ENCODE measurements at places on chromosomes 11 and 22.

DNA sequence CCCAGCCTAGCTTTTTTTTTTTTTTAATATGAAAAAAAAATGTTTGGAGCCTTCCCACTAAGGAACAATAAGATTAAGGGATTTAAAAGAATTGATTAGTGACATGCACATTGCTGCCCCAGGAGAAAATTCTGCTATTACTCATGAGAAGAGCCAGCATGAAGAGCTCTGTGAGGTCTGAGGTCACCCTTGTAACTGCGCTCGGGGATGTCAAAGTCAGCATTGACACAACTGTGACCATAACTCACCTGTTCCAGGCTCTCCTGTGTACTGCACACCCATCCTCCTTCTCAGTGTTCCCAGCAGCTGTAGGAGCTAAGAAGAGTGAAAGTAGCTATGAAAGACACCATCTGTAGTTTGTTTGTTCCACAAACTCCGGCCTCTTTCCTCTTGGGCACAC is 109.8 kb upstream of the FGF3 start:
- no peak for DNase-seq

DNA sequence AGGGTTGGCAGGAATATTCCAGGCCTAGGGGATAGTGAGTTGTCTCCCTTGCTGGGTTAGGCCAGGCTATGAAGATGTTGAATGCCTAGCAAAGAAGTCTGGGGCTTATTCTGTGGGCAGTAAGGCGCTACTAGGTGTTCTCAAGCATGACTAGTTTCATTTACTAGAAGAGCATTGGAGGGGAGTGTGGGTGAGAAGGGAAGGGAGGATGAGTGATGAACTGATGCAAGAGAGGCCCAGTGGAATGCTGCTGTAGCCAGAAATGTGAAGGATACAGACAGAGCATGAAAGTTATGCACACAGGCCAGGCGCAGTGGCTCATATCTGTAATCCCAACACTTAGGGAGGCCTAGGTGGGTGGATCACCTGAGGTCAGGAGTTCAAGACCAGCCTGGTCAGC is 33.5 kb downstream of the POU2F3 start:
- no peak for DNase-seq

DNA sequence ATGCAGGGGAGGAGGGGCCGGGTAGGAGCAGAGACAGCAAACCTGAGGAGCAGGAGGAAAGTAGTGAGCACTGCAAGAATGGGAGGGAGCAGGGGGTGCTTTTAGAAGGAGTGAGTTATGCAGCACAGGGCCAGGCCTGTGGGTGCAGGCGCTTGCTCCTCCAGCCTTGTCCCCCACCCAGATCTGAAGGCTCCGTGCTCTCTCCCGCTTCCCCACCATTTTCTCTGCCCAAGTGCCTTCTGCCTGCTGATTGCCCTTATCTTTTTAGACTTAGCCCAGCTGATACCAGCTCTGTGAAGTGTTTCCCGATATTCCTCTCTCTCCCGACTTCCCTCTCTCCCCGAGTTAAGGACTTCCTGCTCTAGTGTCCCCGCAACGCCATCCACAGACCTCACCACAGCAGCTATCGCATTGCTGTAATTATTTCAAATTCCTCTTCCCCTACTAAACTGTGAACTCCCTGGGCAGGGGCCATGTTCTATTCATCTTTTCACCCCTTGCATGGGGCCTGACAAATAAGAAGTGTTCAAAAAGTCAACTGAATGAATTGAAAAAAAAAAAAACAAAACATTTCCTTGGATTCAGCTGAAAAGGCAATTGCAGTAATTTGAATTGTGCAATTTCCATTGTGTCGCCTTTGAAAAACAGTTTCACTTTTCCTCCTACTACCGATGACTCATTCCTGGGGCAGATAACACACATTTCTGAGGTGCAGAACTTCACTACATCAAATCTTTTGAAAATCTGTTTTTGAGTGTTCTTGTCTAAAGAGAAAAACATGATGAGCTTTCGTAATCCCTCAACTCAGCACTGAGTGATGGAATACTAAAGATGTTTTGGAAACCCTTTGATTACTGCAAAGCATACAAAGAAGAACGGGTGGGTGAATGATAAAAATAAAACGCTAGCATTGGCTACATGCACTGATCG is 69.7 kb upstream of the BMAL1 start:
- no peak for DNase-seq

DNA sequence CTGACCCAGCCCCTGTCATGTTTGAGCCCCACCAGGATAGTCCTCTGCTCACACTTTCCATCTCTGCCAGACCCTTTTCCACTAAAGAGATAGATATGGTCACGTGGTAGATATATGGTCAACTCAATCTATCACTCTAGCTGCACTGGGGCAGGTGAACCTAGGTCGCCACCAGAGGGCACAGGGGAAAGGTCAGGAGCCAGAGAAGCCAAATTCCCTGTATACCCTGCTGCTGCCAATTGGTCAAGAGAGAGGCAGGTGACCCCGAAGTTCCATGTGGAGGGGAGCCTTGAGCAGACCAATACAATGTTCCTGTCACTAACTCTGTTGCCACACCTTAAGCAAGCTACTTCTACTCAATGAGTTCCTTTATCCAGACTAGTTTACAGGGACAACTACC is 101.1 kb upstream of the GALNT18 start:
- no peak for DNase-seq

- no peak for DNase-seq
Measured at GRCh38 chr11:128834157-128834556, 32.9 kb downstream of the KCNJ1 start.

GRCh38 chr11:17389211-17389956 is 925 bp upstream of the KCNJ11 start:
- DNase-seq: peak; percentile 59

Measured in activated T-helper 1 cell treated with anti-CD3 and anti-CD28 coated beads, Interleukin-2, amount 50 U/mL, for 16 hours (primary cell).